ENCODE measurements at places on chromosomes 1 and 21.
A peak's percentile ranks its signal among the peaks of the same experiment; 100 is the strongest.

- DNase-seq, result no peak
Measured at GRCh38 chr1:21307210-21307609, 16.9 kb upstream of the ECE1 start.

- DNase-seq, result no peak
Measured at GRCh38 chr21:25171438-25171837, 435.8 kb downstream of the MRPL39 start.

- no peak for DNase-seq
Measured at GRCh38 chr1:36533897-36534296, 51.2 kb upstream of the CSF3R start.

GRCh38 chr1:68359045-68359444 lies 90.7 kb downstream of the RPE65 start:
- DNase-seq, result no peak

DNA sequence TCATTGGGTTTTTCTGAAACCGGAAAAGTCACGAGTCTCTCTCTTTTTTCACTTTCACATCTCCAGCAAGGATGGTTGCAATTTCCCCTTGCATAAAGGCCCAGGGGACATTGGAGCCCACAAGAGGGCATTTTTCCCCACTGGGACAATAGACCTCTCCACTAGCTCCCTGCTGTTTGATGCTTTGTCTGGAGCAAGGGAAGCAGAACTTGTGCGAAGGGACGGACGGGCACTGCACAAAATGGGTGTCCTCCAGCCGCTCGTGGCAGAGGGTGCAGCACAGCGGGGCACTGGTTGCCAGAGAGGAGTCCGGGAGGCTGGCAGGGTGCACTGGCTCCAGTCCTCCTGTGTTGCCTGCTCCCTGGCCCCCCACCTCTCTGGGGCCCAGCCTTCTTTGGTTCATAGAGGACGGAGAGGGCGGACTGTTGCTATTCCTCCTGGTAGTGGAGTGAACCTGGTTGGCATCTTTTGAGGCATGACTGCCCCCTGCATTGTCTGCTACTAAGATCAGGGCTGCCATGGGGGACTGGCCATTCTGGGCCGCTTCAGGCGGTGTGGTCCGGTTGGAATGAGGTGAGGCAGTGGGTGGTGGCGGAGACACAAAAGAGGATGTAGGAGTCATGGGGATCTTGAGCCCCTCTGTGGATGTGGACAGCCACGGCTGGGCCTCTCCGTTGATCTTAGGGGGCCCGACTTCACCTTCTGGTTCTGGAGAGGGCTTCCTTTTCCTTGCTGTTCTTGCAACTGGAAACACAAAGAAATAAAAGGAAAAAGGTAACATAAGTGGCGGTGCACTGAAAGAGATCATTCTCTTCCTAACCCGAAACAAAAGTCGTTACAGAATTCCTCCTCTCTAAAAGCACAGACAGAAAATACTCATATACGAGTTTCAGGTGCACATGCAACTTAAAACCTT lies 2.6 kb downstream of the IRF2BP2 start:
- peak; percentile 75 for DNase-seq

- DNase-seq, result no peak
Measured at GRCh38 chr1:91863498-91863897, 22.5 kb downstream of the TGFBR3 start.

Measured in WERI-Rb-1 (cell line).